ENCODE measurements at places on chromosomes 6 and 20.
A peak's percentile ranks its signal among the peaks of the same experiment; 100 is the strongest.

- DNase-seq = no peak
Observed at GRCh38 chr6:111087871-111088667, 766 bp downstream of the SLC16A10 start.

GRCh38 chr6:44480097-44480541, 92.6 kb downstream of the CDC5L start:
- no peak for DNase-seq

- no peak for DNase-seq
Observed at GRCh38 chr6:90197854-90198496, 98.7 kb downstream of the BACH2 start.

GRCh38 chr6:91081452-91082067, 494.7 kb upstream of the MAP3K7 start:
- DNase-seq = peak; percentile 1

GRCh38 chr6:36701401-36701991, 3.9 kb downstream of the RAB44 start:
- DNase-seq = peak; percentile 44

DNA sequence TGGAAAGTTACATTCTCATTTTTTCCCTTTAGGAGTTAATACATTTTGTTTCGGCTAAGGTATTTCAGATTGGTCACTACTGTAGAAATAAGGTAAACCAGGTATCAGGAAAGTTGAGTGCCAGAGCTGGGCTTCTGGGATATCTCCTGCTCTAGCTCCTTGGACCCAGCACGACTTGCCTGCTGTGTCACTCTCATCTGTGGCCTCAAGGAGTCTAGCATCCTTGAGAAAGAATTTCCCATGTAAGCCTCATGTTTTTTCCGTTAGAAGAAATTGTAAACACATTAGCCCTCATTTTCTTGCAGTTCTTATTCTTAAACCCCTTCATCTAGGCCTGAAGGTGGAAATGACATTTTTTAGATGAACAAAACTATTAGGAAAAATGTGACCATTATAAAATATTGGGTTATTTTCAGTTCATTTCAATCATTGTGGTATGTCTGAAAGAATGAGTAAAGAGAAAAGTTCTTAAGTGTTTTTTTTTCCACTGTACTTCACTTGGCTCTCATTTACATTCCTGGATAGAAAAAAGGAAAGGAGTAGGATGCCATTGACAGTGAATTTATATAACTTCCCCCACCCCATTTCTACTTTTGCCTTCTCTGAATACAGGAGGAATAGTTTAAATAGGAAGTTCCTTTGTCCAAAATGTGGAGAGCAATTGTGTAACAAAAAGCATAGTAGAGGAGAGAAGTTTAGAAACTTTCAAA, 46.7 kb downstream of the CD2AP start:
- no peak for DNase-seq

DNA sequence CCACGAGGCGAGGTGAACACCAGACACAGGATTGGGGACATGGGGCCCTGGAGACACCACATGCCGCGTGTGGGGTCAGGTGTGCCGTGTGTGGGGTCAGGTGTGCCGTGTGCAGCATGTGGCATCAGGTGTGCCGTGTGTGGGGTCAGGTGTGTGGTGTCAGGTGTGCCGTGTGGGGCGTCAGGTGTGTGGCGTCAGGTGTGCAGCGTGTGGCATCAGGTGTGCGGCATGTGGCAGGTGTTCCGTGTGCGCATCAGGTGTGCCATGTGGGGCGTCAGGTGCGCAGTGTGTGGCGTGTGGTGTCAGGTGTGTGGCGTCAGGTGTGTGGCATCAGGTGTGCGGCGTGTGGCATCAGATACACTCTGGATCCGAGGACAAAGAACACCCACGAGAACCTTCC, 77.9 kb downstream of the WDR27 start:
- no peak for DNase-seq

DNA sequence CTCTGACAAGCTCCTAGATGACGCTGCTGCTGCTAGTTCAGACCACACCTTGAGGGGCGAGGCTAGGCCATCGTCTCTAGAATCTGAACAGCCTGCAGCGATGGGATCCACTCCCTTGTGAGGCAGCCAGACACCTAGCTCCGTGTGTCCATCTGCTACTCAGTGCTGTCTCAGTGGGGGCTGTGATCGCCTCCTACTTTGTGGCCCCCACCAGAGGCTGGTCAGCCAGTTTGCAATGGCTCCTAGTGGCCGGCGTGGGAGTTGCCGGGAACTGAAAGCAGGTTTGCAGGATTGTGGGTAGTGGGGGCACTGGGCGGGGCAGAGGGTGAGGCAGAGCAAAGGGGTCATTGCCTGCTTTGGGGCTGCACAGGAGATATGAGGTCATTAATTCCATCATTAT, 2.8 kb downstream of the CCN5 start:
- no peak for DNase-seq

- no peak for DNase-seq
Observed at GRCh38 chr6:148416330-148416965, 73.8 kb downstream of the SASH1 start.

- no peak for DNase-seq
Observed at GRCh38 chr20:32452776-32453466, 94.8 kb downstream of the ASXL1 start.

- no peak for DNase-seq
Observed at GRCh38 chr6:166603043-166603690, 16.7 kb upstream of the RAMACL start.

- no peak for DNase-seq
Observed at GRCh38 chr6:20800229-20800628, 266.0 kb downstream of the CDKAL1 start.

- DNase-seq = no peak
Observed at GRCh38 chr6:17816921-17817611, 110.3 kb upstream of the NUP153 start.

DNA sequence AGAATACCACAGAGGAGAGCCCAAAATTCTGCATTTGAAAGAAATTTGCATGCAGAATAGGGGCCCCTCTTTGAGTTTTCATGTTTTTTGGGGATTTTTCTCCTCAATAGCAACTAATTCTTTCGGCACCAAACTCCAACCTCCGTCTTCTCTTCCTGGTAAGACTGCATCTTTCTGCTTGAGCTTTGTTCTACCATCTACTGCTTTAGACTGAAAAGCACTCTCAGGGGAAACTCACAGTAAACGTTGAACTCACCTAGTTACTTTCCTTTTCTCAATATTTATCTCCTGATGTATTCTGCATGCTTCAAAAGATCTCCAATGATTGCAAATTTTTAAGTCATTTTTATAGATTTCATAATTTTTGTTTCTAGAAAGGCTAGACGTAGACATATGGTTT, 36.9 kb upstream of the HLA-DQB1 start:
- no peak for DNase-seq

DNA sequence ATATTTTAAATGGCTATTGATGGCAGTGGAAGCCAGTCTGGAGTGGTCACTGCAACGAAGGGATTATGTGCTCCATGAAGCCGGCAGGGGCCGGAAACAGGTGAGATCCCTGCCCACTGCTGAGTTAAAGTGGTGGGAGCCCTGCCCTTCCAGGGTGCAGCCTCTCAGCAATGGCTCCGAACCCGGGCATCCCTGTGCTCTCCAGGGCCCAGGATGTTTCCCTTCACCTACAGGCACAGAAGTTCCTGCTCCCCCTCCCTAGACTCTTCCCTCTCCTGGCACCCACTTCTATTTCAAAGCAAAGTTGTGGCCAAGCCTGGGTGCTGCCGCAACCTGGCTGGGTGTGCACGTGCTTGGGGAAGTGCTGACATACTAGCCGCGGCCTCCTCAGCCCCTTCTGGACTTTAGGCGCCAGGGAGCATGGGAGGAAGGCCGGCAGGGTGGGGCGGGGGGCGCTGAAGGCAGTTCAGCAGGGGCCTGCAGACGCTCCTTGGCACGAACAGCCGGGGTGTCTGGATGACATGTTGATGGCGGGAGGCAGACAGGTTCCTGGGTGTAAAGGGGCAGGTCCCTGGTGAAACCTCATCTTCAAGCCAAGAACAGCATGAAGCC, 452.3 kb downstream of the HTR1B start:
- DNase-seq = no peak

Measured in H54 (cell line).